ENCODE measurements at places on chromosomes 12 and 14.

- DNase-seq: no peak
These were observed 22.0 kb downstream of the OR5AU1 start for GRCh38 chr14:21133901-21134300.

GRCh38 chr14:69842686-69843420, 36.4 kb upstream of the SMOC1 start:
- DNase-seq: no peak

- no peak for DNase-seq
These were observed 57.6 kb downstream of the EMP1 start for GRCh38 chr12:13253966-13254760.

GRCh38 chr14:71711619-71712018, 220.6 kb upstream of the RGS6 start:
- DNase-seq: no peak

- DNase-seq: no peak
These were observed 21.3 kb downstream of the SCAF11 start for GRCh38 chr12:45969084-45969483.

GRCh38 chr14:105094193-105094907, 29.1 kb upstream of the GPR132 start:
- DNase-seq: no peak

GRCh38 chr12:71536279-71536938, 96.8 kb downstream of the LGR5 start:
- DNase-seq: no peak

- DNase-seq: no peak
These were observed 25.5 kb upstream of the CCDC91 start for GRCh38 chr12:28164644-28165275.

GRCh38 chr14:65104791-65105190, 2.5 kb upstream of the MAX start:
- DNase-seq: no peak

DNA sequence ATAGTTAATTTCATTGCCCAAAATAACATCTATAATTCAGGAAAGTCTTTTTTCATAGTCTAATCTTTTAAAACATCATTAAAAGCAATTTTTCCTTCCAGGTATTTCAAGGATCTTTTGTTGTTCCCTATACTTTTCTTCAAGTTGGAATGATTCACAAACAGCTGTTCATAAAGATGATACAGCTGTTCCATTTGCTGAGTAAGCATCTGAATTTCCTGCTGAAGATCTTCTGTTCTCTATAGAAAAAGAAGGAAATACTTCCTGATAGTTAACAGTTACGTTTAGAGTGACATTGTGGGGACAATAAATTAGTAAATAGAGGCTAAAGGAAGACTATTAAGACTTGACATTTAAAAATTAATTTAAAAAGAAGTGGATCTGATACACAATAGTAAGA, 30.3 kb upstream of the ESR2 start:
- no peak for DNase-seq

DNA sequence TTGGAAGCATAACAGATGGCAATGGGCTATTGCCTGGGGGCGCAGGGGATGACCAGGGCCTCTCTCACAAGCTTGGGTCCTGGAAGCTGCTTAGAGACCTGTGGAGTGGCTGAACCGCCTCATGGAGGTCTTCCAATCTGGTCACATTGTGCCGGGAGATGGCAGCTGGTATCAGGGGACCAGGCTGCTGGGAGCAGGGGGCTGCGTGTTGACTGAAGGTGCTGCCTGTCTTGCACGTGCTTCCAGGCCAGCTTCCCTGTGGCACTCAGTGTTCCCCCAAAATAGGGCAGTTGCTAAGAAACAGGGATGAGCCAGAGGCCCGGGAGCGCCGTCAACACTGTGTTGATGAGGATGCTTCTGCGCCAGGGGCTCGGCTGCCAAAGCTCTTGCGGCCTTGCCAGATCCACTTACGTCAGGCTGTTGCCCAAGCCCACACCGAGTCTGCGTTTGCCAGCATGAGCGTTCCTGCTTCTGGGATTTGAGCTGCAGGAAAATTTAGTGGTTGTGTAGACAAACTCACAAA, 39.8 kb downstream of the ELK3 start:
- DNase-seq: no peak

DNA sequence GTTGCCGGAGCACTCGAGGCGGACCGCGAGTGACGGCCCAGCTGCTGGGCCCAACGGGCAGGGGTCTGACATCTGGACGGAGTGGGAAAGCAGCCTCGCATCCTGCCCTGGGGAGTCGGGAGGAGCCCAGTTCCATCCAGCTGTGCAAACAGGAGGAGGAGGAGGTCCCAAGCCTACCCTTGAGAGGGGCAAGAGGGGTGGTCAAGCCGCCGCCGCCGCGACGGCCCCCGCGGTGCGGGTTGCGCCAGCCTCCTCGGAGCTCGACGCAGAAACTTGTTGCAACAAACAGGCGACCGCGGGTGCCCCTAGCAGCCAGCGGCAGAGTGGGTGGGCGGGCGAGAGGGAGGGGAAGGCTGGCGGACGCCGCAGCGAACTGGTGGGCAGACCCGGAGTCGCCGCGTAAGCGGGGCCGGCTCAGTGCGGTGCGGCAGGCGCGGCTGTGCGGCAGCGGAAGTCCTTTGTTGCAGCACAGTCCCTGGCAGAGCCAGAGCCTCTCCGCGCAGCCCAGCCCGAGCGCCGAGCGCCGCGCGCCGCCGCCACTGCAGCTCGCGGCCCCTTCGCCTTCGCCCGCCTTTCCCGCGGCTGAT, at the start of gene ZBTB1:
TSS of gene ZBTB1 (plus strand) at position 461 of the 587 bp plus-strand sequence. CDS start 16,735 bp downstream, outside the sequence.
- peak; percentile 91 for DNase-seq

Data from CD4-positive, alpha-beta T cell treated with Interleukin-1 beta for 1 hour (primary cell).